ENCODE measurements at places on chromosomes 12 and 14.

DNA sequence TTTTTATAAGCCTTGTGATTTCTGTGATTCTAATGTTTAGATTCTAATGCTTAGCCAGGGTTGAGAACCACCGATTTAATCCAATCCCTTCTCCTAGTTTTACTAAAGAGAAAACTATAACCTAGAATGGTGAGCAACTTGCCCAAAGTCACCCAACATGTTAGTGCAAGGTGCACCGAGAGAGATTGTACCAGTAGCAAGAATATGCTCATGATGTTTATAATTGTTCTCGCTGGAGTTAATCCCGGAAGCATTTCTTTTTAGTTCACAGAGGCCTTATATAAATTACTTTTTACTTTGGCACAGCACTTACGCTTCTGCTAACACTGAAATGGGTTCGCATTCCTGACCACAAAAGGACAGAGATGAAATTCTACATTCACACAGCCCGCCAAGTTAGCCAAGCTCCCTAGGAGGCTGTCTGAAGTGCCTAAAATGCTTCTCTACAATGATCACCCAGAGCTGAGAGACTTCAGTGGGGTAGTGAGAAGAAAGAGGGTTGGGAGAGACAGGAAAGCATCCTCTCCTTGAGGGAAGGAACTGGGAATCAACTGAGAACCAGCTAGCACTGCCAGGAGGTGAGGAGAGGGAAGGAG, 579 bp upstream of the BLOC1S1 start:
- no peak for DNase-seq

DNA sequence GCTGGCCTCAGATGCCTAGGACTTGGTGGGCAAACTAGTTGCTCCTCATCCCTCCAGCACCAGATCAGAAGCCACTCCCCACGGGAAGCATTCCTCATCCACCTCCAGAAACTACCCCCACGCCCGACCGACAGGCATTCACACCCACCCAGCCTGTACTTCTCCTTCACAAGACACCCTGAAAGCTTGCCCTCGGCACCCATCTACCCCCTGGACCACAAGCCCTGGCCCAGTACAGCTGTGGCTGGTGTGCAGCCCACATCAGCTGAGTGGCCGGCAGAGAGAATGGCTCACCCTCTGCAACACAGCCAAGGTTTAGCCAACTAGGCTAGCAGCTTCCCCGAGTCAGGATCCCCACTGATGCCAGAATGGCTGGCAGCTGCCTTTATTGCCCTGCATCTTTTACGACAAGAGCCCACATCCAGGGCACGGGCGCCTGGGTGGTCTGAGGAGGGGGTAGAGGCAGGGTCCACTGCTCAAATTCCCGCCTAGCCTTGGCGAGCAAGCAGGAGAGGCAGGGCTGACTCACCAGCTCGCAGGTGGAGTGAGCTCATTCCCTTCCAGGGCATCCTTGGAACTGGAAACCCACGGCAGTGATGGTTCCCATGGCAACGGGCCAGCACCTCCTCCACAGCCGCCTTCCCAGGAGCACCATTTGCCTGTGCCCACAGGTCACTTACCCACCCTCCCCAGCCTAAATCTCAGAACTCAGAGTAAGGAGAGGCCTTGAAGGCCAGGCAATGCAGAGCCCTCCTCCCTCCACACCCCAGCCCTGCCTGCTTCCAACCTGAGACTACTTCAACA, 17.1 kb downstream of the ACTN1 start:
- DNase-seq, result no peak

DNA sequence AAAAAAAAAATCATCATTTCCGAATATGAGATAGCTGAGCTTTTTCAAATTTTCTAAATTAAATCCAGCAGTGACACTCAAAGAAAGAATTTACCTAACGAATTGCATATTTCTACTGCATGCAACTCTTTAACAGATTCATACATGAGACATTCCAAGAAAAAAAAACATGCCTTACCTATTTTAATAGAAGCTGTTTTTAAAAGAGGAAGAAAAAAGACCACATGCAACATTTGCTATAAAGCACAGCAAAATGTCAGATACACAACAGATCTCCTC, 18.5 kb downstream of the CORO1C start:
- no peak for DNase-seq

DNA sequence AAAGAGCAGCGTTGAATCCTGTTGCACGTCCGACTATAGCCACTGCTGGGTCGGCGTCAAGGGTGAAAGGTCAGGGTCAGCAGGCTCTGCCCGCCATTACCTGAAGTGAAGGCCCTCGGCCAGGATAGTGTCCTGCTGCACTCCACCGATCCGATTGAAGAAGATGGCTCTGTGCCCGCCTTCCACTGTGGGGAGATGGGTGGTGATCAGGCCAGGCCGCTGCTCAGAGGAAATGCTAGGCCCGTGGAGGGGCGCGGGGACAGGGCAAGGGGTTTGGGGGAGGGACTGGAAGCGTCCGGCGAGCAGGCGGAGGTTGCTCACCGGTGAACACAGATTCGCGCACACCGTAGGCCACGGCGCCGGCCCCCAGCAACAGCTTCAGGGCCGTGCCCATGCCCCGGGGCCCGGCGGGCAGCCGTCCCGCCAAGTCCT, 352 bp downstream of the PHB2 start:
- DNase-seq, result peak; percentile 41

DNA sequence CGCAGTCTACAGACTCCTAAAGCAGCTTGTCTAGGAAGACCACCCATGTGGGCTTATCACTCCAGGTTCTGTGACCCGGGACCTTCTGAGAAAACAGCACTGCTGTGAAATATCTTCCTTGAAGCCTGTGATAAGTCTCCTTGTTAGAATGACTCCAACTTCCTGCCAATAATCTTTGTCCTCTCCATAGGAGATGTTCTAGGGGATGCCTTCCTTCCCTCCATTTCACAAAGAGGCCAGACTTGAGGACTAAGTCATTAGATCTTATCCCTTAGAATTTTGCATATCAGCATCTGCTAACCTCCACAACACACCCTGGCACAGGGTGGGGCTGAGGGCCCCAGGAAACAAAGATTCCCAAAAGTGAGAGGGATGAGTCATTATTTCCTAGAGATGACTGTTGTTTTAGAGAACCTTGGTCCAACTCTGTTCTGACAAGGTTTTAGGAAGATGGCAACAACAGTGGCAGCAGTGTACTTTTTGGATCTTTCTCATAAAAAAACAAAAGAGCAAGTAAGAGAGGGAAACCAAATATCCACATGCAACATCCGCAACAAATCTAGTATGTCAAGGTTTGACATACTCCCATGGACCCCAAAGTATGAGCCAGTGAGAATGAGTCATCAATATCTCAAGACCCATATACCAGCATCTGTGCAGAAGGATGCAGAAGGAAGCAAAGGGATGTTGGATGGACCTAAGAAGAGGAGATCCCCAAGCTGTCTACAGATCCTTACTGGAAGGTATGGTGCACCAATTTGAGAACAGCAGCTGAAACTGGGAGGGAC, 6.0 kb downstream of the LTB4R start:
- DNase-seq, result no peak

- no peak for DNase-seq
Measured at GRCh38 chr12:119176267-119177055, 2.3 kb upstream of the HSPB8 start.

DNA sequence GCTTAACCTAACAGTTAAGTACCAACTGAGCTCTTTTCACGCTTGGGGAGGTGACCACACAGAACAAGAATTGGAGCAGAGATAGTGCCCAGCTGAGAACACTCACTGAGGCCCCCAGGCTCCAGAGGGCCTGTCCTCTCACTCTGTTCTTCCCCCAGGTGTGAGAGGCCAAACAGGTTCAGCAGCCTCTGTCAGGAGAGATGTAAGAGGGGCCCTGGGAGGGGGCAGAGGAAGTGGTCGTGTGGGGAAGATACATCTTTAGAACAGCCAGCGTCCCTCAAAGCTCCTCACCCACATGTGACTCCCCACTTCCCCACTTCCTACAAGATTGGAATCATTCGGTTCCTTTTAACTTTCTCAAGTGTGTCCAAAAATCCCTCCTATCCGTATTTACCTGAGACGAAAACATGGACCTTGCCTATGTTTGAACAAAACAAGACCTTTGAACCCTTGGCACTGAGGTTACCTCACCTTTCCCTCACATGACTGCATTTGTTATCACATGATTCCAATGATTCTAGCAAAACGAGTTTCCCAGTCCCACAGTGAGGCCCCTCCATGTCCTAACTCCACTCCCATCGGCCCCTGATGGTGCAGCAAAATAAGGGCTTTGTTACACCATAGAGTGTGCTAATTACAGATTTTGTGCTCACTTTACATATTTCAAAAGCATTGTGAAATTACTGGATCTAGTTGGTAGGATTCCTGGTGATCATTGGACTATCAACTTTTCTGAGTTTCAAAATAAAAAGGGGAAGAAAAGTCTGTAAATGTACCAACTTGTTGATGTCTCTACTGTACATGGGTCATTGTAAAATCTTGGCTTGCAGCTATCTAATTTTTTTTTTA, 40.0 kb upstream of the PAPOLA start:
- no peak for DNase-seq

GRCh38 chr12:127431177-127431576, 835.8 kb upstream of the TMEM132C start:
- no peak for DNase-seq

DNA sequence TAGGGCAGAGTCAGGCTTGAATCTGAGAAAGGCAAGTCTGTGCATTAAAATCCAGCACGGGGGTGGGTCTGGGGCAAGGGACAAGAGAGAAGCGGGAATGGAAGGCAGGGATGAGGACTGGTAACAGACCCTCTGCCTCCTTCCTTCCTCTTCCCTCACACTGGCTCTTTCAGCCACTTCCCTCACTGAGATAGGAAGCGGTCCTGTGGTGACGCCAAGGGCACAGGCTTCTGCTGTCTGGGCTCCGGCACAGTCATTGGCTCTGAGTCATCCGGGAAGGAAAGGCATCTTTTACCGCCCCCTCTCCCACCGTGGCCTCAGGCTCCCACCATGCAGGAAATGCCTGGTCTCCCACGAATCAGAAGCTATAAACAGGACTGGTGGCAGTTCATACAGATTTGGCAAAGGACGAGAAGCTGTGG, 70.2 kb downstream of the ETV6 start:
- DNase-seq, result no peak

DNA sequence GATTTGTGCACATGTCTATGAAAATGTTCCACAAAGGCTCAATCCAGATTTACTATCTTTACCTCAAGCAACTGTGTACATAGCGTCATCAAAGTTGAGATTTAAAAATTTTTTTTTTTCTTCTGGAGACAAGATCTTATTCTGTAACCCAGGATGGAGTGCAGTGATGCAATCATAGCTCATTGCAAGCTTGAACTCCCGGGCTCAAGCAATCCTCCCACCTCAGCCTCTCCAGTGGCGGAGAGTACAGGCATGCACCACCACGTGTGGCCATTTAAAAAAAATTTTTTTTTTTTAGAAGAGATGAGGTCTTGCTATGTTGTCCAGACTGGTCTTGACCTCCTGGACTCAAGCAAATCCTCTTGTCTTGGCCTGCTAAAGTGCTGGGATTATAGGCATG, 2.3 kb downstream of the COCH start:
- no peak for DNase-seq

DNA sequence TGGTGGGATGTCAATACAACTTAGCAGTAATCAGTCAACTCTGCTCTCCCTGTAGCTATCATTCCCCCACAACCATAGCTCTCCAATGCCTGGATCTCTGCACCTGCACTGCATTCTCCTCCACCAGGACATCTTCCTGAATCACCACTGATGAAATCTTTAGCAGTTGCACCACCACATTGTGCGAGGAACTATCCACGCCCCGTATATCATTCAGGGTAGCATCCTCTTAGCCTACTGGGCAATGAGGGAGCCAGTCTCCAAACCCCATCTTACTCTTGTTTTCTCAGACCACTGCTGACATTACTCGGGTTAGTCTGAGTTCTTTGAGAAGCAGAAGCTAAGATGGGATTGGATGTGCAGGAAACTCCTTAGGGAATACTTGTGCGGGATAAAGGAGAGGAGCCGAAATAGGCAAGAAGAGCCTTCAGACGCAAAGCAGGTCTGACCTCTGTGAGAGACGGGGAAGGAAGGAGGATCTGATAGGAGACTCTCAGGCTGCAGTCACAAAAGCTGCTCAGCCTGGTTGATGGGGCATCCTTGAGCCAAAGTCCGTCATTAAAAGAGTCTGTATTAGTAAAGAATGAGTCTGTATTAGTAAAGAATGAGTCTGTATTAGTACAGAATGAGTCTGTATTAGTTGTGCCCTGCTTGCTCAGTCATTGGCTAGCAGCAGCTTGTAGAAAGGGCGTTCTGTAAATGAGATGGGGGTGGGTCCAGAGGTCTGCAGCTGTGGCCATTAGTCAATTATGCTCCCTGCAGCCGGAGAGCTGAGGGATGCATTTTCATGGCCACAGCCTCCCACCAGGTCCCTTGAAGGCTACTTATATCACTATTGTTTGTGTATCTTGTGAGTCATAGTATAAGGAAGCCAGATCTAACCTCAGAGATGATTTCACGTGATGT, 49.6 kb upstream of the RASSF3 start:
- DNase-seq, result no peak

GRCh38 chr14:54206516-54206915, 190.3 kb upstream of the CDKN3 start:
- no peak for DNase-seq

GRCh38 chr12:51846911-51847642, 1.4 kb downstream of the FIGNL2 start:
- DNase-seq, result peak; percentile 45

GRCh38 chr12:108845696-108846095, 11.7 kb downstream of the SSH1 start:
- DNase-seq, result no peak

GRCh38 chr14:55889124-55889523, 229.1 kb upstream of the PELI2 start:
- DNase-seq, result no peak

GRCh38 chr12:65086236-65086635, 34.9 kb downstream of the WIF1 start:
- DNase-seq, result no peak

DNA sequence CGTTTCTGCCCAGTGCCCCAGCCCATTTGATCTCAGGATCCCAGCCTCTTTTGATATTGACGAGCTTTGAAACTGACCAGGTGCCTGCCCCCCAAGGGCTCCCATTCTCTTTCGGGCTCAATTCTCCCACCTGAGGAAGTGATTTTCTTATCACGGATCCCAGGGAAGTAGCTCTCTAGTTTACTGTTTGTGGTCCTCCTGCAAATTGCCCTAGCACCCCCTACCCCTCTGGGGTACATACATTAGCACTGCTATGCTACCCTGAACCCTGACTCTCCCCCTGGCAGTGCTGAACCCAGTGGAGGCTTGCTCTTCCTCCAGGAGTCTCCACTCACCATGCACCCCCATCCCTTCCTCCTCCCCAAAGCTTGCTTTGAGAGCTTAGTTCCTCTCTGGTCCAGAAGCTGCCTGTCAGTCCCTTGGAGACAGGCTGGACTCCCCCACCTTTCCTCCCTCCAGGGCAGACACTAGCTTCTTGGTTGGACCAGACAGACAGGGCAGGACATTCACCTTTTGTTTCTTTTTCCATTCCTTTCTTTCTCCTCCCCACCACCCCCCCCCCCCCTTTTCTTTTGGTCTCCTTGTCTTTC, 4.4 kb upstream of the TBX3 start:
- DNase-seq, result no peak

- DNase-seq, result no peak
Measured at GRCh38 chr12:12562016-12562483, 613 bp downstream of the DUSP16 start.

GRCh38 chr12:124769163-124769530, 94.5 kb downstream of the SCARB1 start:
- DNase-seq, result no peak

- peak; percentile 95 for DNase-seq
Measured at GRCh38 chr12:96241846-96242256, 47.7 kb downstream of the ELK3 start.

Measured in CD4-positive, alpha-beta T cell treated with Interleukin-17A for 1 hour (primary cell).